Right ventricle myocardium superior (tissue), 1 donor: ENCODE measurements at places on chromosomes 4 and X. TPM values are rescaled to one million over a fixed set of nuclear protein-coding genes. Genes with fewer than 3 reads are reported as not detected.

PABPC5 gene
- 0.48 TPM for total RNA-seq

S100G gene
- not detected for total RNA-seq

TLR3 gene
- 4.6 TPM for total RNA-seq

POU4F2 gene
- total RNA-seq = not detected
